Muscle of arm (tissue), 14 donors: ENCODE measurements at places on chromosomes 1 and 21. TPM values are rescaled to one million over a fixed set of nuclear protein-coding genes. Genes with fewer than 3 reads are reported as not detected.

DNA sequence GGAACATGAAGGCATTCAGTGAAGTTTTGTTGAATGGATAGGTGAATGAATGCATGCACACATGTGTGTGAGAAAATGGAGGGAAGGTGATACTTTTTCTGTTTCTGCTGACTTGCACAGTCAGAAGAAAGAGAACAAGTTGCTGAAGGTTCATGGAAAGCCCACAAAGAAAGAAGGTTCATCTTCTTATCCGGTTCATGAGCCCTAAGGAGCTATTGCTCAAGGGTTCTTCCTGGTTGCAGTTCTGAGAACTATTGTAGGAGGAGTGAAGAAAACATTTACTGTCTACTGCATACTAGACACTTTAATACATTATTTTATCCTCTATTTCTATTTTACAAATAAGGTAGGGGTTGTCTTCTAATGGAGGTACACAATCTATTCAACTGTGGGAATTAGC is 13.4 kb upstream of the NIBAN1 start:
- no peak for DNase-seq

DNA sequence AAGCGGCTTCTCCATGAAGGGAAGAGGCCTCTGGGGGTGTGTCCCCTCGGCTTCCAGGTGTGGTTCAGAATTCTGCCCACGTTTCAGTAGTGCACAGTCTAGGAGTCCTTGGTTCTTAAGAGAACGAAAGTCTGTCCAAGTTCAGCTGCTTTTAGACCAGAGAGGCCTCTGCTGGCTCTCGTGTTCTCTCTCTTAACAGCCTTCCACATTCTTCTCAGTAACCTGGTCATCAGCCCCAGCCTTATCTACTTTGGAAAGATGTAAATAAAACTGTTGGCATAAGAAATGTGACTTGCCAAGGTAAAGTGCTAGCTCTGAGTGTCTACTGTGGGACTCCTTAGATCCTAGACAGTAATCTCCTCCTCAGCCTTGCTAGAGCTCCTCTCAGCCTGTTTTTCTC is 15.3 kb upstream of the STUM start:
- DNase-seq, result no peak

CSMD2 gene
- polyA plus RNA-seq, result 3.3 TPM

DNA sequence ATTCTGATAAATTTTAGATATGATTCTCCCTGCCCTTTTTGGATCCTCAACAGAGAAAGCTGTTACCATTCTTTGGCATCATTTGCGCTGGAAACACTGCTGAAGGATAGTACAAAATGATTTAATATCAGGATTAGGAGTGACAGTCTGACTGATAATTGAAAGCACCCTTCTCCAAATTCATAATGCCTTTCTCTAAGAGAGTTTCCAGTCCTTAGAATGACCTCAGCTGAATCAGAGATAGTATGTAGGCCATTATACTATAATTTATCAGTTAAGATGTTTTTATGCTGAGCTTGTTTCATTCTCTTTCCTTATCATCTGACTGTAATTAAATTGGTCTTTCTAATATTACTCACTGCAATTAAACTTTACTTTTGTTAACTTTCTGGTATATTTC is 166.7 kb downstream of the ZNF326 start:
- no peak for DNase-seq

- no peak for DNase-seq
Measured at GRCh38 chr1:91916811-91917460, 31.0 kb upstream of the TGFBR3 start.

DNA sequence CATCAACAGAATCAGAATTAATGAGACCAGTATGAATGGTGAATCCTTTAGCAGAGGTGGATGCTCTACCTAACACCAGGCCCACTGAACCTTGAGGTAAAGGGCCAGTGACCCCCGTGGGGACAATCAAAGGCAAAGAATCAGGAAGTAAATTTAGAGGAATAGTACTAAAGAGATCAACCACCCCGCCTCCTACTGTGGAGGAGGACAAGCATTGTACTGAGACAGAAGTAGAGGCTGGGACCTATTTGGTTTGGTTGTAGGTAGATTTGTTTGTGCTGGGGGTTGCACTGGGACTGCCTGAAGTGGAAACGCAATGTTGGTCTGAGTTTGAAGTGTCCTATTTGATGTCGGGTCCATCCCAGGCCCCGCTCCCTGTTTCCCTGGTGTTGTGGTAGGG is 9.5 kb downstream of the CD48 start:
- no peak for DNase-seq

DNA sequence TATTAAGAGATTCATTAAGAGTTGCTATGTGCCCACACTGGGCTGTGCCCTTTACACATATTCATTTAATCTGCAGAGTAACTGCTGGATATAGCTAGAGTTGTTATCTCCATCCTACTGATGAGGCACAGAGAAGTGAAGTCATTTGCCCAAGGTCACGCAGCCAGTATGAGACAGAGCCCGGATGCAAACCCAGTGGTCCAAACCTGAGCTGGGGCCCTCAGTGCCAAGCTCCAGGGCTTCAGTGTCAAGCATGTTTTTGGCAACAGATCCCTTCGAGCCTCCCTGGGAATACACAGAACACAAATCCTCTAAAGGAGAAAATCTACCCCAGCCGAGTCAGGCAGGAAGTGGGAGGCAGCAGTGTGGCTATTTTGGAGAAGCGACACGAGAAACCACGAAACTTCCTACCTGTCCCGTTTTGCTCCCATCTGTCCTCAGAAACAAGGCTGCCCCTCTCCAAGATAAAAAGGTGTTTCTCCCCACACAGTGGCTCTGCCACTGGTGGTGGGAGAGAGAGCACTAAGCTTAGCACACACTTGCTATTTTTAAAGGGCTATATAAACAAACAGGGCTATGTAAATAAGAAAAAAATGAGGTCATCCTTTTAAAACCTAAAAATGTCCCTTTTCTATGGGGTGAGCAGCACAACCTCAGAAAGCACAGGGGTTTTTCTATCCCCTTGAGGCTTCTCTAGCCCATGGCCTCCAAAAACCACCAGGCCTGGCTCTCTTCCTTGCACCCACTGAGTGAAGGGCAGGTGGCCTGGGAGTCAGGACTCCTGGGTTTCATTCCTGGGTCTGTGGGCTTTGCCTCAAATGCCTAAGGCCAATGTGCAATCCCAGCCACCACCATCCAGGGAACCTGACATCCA is 138.6 kb upstream of the EDN2 start:
- DNase-seq, result no peak

GRCh38 chr1:184433956-184434502 is 47.2 kb downstream of the C1orf21 start:
- DNase-seq, result no peak

DNA sequence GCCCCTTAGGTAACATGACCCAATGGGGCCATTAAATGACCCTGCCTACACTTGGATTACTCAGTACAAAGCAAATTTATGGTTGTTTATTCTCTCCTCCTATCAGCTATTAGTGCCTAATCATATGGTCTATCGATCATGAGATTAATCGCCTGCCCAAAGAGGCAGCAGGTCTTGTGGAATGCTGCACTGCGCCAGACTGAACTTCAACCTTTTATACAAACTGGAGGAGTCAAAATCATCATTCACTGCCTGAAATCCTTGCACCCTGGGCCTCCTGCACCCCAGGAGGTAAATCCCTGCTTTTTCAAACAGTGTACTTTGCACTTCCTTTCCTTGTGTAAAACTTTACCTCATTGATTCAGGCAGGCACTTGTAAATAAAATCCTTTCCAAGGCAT is 69.7 kb downstream of the NFIA start:
- no peak for DNase-seq

GRCh38 chr21:37119421-37120218 is 46.6 kb downstream of the TTC3 start:
- DNase-seq, result no peak

GRCh38 chr21:38766987-38767722 is 38.6 kb upstream of the ETS2 start:
- no peak for DNase-seq

GRCh38 chr1:88141499-88142074 is 542.5 kb upstream of the PKN2 start:
- no peak for DNase-seq

KRTAP24-1 gene
- not detected for polyA plus RNA-seq
